ENCODE measurements at places on chromosomes 16 and 17. TPM values are rescaled to one million over a fixed set of nuclear protein-coding genes. Genes with fewer than 3 reads are reported as not detected.

DNA sequence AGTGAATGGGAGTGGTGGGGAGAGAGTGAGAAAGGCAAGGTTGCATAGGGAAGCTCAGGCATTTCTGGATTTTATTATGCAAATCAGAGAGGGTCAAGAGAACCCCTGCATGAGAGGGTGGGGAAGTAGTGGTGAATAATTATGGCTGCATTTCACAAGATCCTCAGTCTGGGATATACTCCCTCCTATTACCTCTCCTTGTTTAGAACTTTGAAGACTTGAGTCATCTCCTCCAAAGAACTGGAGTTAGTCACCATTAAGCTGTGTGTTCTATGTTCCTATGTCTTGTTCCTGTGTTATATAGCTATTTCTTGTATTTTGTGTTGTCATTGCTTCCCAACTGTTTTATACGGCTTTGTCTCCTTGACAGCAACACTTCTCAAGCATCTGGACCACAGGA, 18.4 kb downstream of the SOX9 start:
- DNase-seq, result no peak

GRCh38 chr17:4503283-4504025, 4.8 kb downstream of the SPNS2 start:
- peak; percentile 14 for DNase-seq

- DNase-seq, result no peak
Observed at GRCh38 chr16:74046524-74046923, 250.1 kb upstream of the PSMD7 start.

- no peak for DNase-seq
Observed at GRCh38 chr16:20984019-20984418, 83.4 kb downstream of the LYRM1 start.

DNA sequence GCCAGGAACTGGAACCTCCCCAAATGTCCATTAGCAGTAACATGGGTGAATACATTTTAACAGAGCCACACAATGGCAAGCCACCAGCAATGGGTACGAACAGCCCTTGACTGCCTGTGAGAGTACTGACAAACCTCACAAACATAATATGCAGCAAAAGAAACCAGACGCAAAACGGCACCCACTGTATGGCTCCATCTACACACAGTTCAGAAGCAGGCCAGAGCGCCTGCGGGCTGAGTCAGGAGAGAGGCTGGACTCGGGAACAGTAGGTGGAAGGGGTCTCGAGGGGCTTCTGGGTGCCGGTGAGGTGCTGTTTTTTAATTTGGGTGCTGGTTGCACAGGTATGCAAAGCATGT, 77.4 kb upstream of the TOB1 start:
- DNase-seq, result no peak

DNA sequence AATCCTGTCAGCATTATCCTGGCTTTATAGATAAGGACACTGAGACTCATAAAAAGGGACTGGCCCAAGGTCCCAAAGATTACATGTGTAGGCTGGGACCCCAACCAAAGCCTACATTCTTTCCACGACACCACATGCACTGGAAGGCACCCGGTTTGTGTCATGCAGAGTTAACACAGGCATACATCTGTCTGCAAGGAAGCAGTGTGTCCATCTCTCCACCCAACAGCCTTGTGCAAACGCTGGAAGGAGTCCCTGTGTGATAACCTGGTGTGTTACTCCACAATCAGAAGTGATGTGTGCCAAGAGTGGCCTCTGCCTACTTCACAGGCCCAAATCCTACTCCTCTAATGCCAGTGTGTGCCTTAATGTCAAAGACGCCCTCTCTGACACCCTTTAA, 139.8 kb downstream of the PARN start:
- DNase-seq, result no peak

DNA sequence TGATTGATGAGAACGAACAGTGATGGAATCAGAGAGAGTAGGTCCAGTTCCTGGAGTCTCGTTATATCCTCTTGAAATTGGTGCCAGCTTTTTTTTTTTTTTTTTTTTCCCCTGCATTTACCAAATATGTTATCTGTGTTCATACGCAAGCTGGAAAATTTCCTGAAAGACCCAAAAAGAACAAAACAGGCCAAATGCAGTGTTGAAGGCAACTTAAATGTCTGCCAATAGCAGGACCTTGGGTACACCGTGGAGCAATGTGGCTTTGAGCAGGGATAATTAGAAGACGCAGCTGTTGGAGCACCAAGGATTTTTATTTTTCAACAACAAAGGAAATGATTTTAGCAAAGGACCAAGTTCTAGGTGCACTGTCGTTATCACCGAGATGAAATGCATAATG, 105.0 kb downstream of the ABCC6 start:
- DNase-seq, result no peak

- DNase-seq, result no peak
Observed at GRCh38 chr17:65047941-65048340, 8.6 kb downstream of the GNA13 start.

DNA sequence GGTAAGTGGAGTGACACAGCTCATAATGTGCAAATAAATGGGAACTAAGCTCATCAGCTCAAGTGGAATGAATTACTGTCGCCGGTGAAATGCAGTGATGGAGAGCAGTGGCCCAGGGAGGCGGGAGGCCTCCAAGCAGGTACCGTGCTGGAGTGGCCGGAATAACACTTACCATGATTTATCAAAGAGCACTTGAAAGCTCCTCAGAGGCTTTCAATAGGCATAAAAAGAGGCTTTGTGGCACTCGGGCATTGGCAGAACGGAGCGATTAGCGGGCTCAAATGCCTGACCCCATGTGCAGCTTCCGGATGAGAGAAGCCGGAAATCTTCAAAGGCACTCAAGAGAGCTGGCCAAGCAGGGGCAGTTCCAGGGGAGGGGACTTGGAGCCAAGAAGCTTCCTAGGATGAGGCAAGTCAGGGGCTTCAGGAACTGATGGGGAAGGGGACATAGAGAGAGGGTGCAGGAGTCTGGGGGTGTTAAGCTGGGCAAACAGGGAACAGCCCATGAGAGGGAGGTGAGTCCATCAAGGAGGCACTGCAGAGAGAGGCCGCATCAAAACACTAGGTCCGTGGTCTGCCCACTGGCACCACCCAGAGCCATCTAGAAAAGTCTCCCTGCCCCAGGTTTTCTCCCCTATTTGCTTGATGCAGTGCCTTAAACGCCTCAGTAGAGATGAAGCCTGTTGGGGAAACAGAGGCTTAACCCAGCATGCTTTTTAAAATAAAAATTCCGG, 144.0 kb upstream of the IRX6 start:
- no peak for DNase-seq

DNA sequence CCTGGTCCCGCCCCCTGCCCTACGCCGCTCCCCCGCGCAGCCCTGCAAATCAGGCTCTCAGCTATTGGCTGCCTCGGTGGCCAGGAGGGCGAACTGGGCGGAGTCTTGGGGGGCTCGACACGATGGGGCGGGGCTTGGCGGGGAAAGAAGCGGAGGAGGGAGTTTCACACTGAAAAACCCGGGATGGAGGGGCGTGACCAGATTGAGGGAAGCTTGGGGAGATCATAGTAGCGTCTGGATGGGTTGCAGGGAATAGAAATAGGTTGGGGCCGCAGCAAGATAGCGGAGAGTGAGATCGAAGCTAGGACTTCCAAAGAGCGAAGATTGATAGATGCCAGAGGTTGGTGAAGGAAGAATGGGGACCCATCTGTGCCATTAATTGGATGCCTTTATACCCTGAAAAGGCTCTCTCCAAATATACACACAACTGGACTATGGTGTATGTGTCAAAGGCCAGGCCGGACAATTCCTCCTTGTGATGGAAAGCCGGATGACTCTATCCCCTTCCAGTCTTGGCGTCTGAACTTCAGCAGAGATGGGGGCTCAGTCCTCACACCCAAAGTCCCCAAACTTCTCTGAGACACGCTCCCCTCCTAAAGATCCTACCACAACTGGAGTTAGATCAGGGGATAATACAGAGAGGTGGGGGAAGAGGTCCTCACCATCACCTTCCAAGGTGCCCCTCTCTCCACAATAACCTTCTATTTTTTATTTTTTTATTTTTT, 376 bp upstream of the STAC2 start:
- DNase-seq, result no peak

GRCh38 chr16:68470461-68471150, 22.3 kb upstream of the SMPD3 start:
- no peak for DNase-seq

- DNase-seq, result no peak
Observed at GRCh38 chr17:1362065-1362848, 37.8 kb downstream of the YWHAE start.

GRCh38 chr16:10597187-10597601, 16.8 kb upstream of the EMP2 start:
- no peak for DNase-seq

- no peak for DNase-seq
Observed at GRCh38 chr17:35169835-35170363, 22.3 kb downstream of the UNC45B start.

DNA sequence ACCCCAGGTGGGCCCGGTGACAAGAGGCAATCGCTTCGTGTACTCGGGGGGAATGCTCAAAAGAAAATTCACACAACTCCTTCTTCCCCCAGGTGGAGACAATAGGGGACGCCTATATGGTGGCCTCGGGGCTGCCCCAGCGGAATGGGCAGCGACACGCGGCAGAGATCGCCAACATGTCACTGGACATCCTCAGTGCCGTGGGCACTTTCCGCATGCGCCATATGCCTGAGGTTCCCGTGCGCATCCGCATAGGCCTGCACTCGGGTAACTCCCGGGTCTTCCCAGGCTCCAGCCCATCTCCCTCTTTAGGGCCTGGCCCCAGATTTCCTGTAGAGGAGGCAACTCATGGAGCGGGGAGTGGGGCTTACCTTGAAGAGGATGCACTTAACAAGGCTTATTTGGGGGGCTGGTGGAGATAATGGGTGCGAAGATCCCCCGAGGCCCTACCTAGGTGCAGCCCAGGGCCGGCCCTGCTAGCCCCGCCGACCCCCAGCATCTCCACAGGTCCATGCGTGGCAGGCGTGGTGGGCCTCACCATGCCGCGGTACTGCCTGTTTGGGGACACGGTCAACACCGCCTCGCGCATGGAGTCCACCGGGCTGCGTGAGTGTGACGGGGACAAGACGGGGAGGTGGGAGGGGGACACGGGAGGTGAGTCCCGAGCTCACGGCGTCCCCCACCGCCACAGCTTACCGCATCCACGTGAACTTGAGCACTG, 13.0 kb downstream of the GUCY2D start:
- DNase-seq, result no peak

- no peak for DNase-seq
Observed at GRCh38 chr17:29155966-29156338, 24.2 kb downstream of the MYO18A start.

DNA sequence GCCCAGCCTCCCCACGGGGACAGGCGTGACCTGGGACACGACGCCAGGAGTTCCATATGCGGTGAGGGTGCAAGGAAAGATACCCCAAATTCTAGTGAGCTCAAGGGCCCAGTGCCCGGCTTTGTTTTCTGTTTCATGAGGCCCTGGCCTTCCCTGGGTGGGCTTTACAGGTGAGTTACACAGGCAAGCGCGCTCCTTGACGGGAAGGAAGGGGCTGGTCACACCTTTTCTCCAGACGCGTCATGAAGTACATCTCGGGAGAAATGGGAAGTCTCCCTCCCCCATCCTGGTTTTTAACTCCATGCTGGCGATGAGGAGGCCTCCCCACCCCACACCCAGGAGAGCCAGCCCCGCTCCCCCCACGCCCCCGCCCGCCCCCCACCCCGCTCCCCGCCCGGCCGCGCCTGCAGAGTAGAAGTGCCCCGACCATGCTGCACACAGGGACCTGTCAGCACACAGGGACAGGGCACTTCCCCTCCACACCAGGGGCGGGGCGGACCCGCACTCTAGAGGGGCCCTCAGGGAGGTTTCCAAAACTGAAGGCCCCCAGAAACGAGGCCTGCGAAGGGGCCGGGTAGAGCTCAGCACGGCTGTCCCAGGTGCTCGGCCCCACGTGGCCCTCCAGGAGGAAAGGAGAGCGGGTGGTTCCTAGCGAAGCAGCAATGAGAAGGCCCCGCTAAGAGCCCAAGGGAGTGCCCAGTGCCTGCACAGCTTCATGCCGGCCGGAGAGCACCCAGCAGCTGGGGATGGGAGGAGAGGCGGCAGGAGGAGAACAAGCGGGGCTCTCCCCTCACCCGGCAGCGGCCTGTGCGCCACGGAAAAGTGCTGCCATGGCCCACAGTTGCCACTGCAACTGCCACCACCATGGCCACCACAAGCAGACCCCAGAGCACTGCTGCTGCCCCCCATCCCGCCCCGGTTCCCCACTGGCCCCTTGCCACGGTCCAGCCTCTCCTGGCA, 7.7 kb downstream of the CYB561 start:
- no peak for DNase-seq

- DNase-seq, result no peak
Observed at GRCh38 chr17:77359236-77359635, 218.5 kb downstream of the SEC14L1 start.

DNA sequence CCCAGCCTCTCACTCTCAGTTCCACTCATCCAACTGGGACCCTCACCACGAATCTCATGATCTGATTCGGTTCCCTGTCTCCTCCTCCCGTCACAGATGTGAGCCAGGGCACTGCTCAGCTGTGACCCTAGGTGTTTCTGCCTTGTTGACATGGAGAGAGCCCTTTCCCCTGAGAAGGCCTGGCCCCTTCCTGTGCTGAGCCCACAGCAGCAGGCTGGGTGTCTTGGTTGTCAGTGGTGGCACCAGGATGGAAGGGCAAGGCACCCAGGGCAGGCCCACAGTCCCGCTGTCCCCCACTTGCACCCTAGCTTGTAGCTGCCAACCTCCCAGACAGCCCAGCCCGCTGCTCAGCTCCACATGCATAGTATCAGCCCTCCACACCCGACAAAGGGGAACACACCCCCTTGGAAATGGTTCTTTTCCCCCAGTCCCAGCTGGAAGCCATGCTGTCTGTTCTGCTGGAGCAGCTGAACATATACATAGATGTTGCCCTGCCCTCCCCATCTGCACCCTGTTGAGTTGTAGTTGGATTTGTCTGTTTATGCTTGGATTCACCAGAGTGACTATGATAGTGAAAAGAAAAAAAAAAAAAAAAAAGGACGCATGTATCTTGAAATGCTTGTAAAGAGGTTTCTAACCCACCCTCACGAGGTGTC, 26.6 kb downstream of the STH start:
- DNase-seq, result peak; percentile 63

DNA sequence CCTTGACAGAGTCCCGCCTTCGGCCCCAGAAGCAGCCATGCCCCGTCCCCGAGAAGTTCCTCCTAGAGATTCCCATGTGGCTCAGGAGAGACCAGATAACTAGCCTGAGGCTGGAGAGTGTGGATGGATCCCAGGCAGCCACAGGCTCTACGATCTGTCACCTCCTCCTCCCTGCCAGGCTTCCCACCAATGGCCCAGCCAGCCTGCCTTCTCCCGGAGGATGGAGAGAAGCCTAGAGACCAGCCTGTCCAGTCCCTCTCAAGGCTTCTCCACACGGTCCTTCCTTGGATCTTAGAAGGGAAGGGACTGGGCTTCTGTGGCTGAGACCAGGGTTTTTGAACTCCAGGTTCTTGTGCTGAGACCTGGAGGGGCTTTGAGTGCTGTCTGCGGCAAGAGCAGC, 1.6 kb upstream of the SMTNL2 start:
- DNase-seq, result no peak

- DNase-seq, result no peak
Observed at GRCh38 chr16:53894686-53895085, 190.7 kb downstream of the FTO start.

Gene ABCC12
- 0.14 TPM for total RNA-seq

Gene TNFSF13
- 13.5 TPM for total RNA-seq

Gene UNC45B
- total RNA-seq, result 223 TPM

Gene ZNF423
- total RNA-seq, result 8.8 TPM

Gene SHISA9
- total RNA-seq, result 0.49 TPM

Gene TBC1D28
- total RNA-seq, result not detected

Gene ADAD2
- total RNA-seq, result not detected

Gene PDILT
- not detected for total RNA-seq

Gene CCL23
- not detected for total RNA-seq

Gene TSNAXIP1
- 0.41 TPM for total RNA-seq
